Thyroid gland (tissue), 4 donors: ENCODE measurements at places on chromosomes 5 and 9. TPM values are rescaled to one million over a fixed set of nuclear protein-coding genes. Genes with fewer than 3 reads are reported as not detected.

DNA sequence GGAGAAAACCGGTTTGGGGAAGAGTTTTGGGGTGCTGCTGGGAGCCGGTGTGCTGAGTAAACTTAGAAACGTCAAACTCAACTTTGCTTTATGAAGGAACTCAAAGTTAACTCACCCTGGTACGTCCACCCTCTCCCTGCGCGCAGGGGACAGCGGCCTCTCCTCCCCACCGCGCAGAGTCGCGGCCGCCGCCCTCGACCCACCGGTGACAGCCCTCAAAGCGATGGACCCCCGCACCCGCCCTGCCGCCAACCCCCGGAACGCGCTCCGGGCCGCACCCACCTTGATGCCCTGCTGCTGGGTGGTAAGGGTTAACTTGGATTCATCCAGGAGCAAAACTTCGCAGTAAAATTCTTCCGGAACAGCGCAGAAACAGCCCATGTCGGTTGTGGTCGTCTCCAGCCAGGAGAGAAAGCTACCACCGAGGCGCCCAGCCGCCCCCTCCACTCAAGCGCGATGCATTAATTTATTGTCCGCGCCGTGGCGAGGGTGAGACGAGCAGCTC, 366 bp downstream of the EPB41L4A start:
- H3K4me1 ChIP-seq = peaks cover 12% of the 10 kb centered on the region
- no peak for DNase-seq
- H3K27ac ChIP-seq = peak overlapping the region; percentile 90
- H3K36me3 ChIP-seq = no peaks in the 10 kb centered on the region
- H3K27me3 ChIP-seq = no peaks in the 10 kb centered on the region
- H3K4me3 ChIP-seq = peak overlapping the region; percentile 72

DNA sequence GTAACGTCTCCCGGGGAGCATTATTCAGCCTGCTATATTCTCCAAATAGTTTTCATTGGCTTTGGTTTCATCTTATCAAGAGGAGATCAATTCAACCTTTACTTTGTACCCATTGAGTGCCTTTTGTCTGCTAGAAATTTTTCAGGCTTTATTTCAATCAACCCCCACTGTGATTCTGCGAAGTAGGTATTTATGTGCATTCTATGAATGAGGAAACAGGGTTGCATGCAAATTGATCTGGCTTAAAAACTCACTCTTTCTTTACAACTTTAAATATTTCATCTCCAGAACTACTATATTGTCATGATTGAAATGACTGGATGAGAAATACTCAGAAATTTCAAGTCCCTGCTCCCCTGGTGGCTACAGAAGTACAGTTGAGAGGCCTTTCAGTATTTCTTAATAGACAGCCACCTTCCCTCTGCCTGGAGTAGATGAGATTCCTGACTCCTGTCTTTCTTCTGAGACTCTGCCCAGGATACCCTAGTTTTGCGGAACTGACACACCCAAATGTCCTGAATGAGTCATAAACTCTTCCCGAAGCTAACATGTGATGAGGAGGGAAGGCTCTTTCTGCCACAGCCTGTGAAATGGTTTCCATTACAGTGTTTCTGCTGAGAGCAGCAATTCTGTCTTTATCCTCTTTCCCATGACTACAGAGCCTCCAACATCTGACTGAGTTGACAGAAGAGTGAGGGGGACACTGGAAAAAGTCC, 52.6 kb upstream of the TNC start:
- no peaks in the 10 kb centered on the region for H3K4me1 ChIP-seq
- no peaks in the 10 kb centered on the region for H3K27me3 ChIP-seq
- no peak overlapping the region for H3K4me3 ChIP-seq
- no peak for DNase-seq
- H3K36me3 ChIP-seq = no peaks in the 10 kb centered on the region

DNA sequence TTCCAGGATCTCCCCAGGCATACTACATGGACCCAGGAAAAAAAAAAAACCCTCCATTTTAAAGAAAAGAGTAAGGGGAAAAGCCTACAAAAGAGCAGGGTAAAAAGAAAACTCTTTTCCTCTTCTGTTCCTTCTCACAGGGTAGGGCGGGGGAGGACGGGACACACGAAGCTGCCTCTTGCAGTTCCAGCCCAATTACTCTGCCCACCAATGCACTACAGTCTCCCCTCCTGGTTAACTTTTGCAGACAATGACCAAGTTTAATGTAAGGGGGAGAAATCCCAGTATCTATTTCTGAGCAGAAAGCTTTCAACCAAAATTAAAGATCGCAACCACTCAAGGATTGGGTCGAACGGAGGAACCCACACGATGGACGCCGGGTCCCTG, 1.3 kb downstream of the BRD3 start:
- DNase-seq = no peak
- H3K27me3 ChIP-seq = no peaks in the 10 kb centered on the region
- H3K36me3 ChIP-seq = no peaks in the 10 kb centered on the region
- peaks cover 32% of the 10 kb centered on the region for H3K4me1 ChIP-seq
- peak overlapping the region; percentile 58 for H3K4me3 ChIP-seq

GRCh38 chr5:30663536-30663935, 530.0 kb upstream of the CDH6 start:
- no peaks in the 10 kb centered on the region for H3K36me3 ChIP-seq
- H3K4me3 ChIP-seq = no peak overlapping the region
- H3K4me1 ChIP-seq = no peaks in the 10 kb centered on the region
- H3K27me3 ChIP-seq = no peaks in the 10 kb centered on the region
- no peak overlapping the region for H3K27ac ChIP-seq

- H3K36me3 ChIP-seq = no peaks in the 10 kb centered on the region
- no peaks in the 10 kb centered on the region for H3K27me3 ChIP-seq
- no peak overlapping the region for H3K4me3 ChIP-seq
Observed at GRCh38 chr9:115551396-115551795, 433.4 kb upstream of the TNC start.

DNA sequence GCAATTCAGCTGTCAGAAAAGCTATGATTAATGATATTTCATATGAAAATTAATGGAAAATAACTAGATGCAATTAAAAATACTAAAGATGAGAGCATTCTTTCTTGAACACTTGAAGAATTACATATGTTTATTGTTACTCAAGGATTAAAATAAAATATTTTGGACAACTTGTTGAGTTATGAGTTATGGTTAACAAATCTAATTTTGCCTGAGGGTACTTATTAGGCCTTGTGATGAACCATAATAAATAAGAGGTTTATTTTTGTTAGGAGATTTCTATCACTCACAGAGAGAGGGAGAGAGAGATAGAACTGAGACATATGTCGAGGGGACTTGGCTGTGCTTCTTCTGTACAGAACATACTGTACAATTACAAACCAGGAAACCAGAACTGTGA, 183.7 kb downstream of the ISL1 start:
- no peak overlapping the region for H3K27ac ChIP-seq
- H3K36me3 ChIP-seq = no peaks in the 10 kb centered on the region
- no peak for DNase-seq
- no peak overlapping the region for H3K4me3 ChIP-seq
- no peaks in the 10 kb centered on the region for H3K4me1 ChIP-seq

DNA sequence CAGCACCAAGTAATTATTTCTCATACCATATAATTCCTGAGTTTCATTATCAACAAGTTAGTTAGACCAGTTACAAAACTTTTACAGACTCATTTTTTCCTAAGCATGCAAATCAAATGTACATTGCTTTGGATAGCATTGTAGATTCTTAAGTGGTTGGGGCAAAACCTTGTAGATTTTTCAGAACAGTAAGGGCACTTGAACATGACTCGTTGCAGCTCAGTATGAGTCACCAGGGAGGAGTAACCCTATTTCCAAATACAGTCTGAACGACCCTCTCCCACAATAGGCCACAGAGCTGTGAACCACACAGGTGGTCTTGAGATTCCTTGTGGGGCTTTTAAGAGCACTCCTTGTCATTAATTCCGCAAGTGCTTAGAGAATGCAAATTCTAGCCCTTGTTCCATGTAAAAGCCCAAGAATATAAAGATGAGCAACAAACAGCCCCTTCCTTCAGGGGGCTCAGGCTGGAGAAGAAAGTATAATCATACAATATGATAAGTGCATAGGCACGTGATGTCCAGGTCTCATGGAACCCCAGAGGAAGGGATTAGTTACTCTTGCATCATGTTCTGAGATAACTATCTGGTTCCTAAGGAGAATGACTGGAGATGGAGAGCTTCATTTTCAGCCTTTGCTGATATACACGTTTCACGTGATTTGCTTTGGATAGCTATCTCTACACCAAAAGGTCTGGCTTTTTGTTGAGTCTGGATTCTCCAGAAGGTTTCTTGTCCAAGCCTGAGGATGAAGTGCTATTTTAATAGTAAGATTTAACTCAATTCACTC, 295.7 kb downstream of the KCNN2 start:
- no peaks in the 10 kb centered on the region for H3K36me3 ChIP-seq
- H3K27ac ChIP-seq = no peak overlapping the region
- no peaks in the 10 kb centered on the region for H3K4me1 ChIP-seq
- DNase-seq = no peak
- no peaks in the 10 kb centered on the region for H3K27me3 ChIP-seq
- H3K4me3 ChIP-seq = no peak overlapping the region

GRCh38 chr5:122111460-122111859, 17.9 kb upstream of the ZNF474 start:
- H3K27me3 ChIP-seq = no peaks in the 10 kb centered on the region
- peaks cover 16% of the 10 kb centered on the region for H3K4me1 ChIP-seq
- H3K36me3 ChIP-seq = no peaks in the 10 kb centered on the region
- no peak overlapping the region for H3K4me3 ChIP-seq

Gene SREK1IP1
- total RNA-seq = 10.1 TPM

Gene C9orf50
- not detected for total RNA-seq

Gene GABRA1
- not detected for total RNA-seq

Gene ZNG1E
- total RNA-seq = 68.2 TPM
